ENCODE measurements at places on chromosomes 7 and 10.

DNA sequence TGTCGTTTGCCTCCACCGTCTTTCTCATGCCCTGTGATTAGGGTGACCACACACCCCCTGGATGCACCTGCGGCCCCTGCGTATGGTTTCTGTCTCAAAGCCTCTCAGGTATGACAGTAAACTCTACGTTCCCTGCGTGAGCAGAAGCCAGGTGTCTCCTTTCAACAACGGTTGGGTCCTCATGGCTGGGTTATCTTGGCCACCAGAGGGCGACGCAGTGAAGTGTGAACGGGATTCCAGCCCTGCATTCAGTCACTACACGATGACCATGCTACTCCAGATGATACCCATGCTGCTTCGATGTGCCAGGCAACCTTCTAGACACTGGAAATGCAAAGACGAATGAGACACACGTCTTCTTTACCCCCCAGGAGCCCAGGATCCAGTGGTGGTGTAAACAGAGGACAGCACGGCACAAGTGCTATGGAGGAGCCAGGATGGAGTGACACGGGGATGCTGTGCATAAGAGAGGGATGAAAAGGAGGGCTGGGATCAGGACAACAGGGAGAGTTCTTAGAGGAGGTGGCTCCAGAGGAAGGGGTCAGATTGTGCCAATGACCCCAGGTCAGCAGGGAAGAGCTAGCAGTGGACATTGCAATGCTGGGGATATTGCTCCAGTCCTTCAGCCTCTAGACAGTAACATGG is 228.1 kb upstream of the PFKP start:
- no peak for DNase-seq

GRCh38 chr7:123319911-123320310 is 120.1 kb upstream of the SLC13A1 start:
- no peak for DNase-seq

GRCh38 chr10:60149003-60149402 is 240.7 kb downstream of the ANK3 start:
- no peak for DNase-seq

DNA sequence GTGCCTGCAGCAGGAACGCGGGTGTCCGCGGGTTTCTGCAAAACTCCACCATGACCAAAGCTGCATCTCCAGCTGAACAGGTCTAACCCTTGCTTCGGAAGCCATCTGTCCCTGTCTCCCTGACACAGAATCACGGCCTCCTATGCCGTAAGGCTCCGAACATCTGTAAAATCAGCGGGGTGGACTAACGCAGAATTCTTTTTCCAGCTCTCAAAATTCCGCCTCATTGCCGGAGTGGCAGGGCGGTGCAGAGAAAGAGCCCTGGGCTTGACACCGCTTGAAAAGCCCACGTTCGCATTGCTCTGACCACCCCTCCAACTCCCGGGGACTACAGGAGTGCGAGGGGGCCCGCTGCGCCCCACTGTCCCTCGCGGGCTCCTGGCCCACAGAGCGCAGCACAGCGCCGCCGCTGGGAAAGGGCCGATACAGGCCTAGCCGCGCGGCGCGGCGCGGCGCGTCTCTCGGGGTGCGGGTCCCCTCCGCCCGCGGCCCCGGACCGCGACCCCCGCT is 409 bp downstream of the DNMBP start:
- peak; percentile 36 for DNase-seq

GRCh38 chr7:152000191-152000590 is 25.3 kb upstream of the GALNT11 start:
- DNase-seq = no peak
